ENCODE measurements at places on chromosomes 4 and X.

GRCh38 chr4:77309496-77309895 lies 152.5 kb downstream of the CCNG2 start:
- no peak for DNase-seq

GRCh38 chr4:151581570-151581969 lies 172.6 kb downstream of the FHIP1A start:
- no peak for DNase-seq

DNA sequence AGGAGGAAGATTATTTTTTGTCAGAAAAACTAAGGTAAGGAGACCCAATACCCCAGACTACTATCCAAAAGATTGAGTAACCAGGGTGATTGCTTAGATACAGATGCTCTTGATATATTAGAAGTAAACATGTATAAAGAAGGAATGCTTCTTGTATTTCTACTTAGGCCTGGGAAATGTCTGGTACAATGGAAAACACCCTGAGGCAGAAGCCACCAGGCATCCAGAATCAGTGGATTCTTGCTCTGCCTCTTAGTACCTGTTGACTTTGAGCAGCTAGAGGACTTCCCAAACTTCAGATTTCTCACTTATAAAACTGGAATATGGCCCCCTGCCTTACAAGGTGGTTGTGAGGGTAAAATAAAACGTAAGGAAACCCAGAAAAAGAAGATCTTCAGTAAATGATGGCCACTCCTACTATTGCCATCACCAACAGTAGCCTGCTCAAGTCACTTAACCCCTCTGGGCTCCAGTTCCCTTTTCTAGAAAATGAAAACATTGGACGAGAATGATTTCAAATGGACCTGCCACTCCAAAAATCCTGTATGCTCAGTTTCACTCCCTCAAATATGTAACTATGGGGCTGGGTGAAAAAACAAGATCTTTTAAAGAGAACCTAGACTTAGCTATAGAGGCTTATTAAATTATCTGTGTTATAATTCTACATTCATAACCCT lies 56.6 kb downstream of the AMELX start:
- no peak for DNase-seq

DNA sequence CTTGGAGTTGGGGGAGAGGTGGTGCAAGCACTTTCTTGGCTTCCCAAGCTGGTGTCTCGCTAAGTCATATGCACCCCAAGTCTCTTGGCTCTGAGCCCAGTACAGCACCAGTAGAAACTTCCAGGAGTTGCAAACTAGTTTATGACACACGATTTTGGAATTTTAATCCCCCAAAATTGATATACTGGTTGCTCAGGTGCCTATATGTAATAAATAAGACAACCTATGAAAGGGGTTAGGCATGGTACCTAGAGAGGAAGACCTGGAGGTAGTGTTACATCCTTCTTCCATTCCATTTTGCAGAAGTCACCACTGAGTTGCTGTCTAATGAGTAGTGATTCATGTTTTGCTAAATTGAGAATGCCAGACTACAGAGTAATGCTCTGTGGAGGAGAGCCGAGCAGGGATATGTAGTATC lies 4.3 kb upstream of the SLC4A4 start:
- no peak for DNase-seq

DNA sequence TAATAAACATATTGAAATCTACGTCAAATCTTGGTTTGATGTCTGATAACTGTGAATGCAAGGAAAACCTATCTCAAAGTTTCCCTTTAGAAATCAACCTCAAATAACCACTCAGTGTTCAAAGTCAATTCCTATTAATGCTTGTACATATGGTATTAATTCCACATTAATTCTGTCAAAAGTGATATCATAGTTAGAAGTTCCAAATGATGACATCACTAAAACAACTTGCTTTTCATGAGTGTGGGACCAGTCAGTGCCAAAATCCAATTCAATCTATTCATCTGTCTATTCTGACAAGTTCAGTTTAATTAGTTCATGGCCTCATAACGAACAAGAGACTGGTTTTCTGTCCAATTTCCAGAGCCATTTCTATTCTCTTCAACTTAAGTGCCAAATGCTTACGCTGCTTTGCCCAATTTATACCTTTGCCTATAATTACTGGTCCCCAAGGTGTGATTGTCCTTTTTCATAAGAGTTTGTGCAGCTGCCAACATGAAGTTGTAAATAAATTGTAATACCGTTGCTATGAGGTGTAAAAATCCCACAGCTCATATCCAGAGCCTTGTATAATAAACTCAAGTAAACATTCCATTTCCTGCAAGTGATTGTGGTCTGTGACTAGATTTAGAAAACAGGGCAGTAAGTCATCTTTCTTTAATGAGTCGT lies 476.2 kb downstream of the RAB28 start:
- DNase-seq, result no peak

All from right kidney (tissue), 9 donors.